NCI-H226 (cell line): ENCODE measurements at places on chromosomes 3 and 15.

DNA sequence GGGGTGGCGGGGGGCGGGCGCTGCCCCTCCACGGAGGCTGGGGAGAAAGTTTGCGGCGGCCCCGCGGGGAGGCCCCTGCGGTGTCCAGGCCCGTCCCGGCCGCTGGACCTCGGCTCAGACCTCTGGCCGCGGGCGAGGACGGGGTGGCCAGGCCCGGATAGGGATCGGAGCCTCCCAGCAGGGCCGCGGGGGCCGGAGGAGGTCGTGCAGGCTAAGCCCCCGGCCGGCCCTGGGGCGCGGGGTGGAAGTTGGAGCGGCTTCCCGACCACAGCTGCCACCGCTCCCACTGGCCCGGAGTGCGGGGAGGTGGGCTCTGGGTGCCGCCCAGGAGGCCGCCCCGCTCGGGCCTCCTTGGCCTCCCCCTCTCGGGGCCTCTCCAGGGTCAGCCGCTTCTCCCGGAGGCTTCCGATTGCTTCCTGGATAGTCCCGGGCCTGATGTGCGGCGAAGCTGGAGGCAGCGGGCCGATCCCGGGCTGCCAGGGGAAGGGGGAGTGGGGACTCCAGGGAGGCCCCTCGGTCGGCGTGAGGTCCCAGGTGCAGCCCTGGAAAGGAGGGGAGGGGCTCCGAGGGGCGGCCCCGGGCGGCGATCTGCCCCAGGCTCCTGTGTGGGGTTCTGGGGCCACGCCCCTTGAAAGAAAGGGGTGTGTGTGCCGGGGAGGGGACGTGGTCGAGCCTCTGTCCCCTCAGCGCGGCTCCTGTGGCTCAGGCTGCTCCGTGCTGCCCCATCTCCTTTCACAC is 907 bp downstream of the PLXNA1 start:
- DNase-seq, result no peak

- DNase-seq, result no peak
Measured at GRCh38 chr15:32991619-32992111, 202.8 kb downstream of the FMN1 start.

GRCh38 chr3:69304396-69304795 is 81.5 kb downstream of the FRMD4B start:
- no peak for DNase-seq

DNA sequence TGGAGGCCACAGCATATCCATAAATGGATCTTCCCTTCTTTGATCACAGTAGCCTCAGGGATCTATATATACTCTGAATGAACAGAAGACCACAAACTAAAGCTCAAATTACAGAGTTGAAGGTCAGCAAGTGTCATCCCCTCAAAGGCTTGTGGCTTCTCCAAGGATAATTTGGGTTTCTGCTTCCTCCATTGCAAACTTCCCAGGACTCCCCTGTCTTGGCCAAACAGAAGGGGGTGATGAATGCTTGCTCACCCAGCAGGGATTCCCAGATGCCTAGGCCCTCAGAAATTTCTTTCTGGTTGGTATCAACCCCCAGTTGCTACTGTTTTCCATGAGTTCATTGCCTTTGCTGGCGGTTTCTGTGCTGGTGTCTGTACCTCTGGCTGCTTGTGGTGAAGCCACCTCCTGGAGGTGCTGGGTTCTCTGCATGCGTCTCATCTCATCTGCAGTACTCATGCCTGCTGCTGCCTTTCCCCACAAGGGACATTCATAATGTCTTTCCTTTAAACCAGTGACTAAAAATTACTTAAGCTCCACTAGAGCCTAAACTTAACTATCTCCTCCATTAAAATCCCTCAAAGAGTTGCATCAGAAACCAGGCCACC is 17.7 kb downstream of the ENTPD3 start:
- no peak for DNase-seq

DNA sequence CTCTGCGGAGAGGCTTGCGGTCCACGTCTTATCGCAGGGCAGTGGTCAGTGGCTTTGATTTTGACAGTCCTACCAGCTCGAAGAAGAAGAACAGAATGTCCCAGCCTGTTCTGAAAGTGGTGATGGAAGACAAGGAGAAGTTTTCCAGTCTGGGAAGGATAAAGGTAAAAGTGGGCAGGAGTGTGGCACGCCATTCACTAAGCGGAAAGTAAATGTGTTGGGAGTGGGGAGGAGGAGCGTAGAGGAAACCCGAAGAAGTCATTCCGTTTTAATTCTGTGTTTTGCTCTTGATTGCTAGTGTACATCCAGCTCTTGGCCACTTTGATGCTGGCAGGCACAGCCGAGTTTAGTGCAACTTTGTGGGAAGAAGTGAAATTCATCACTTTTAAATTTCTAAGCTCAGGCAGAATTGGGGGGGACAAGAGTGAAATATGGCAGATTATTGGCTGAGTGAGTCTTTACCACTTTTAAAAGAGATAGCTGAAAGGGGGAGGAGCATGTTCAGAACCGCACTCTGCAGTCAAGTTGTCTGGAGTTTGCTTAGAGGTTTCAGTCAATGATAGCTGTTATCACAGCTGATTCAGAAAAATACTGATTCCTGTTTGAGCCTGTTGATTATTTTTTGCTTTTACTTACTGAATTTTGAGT is 1.8 kb downstream of the ARHGEF26 start:
- peak; percentile 78 for DNase-seq

GRCh38 chr15:70188286-70188685 is 90.6 kb upstream of the TLE3 start:
- no peak for DNase-seq

DNA sequence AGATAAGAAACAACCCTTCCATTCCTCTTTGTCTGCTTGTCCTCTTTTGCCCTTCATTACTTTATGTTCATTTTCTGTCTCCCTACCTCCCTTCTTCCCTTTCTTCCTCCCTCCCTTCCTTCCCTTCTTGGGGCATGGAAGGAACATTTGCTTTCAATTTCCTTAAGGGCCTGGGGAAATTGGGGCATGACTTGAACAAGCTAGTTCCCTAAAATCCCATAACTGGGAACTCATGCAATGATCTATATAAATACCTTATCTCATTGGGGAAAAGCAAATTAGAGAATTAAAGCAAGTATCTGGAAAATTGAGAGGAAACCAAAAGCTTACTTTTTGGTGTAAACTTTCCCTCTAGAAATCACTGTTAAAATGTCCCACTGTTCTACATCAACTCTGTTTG is 35.7 kb downstream of the BOC start:
- DNase-seq, result no peak

- peak; percentile 62 for DNase-seq
Measured at GRCh38 chr3:53715815-53716483, 130.3 kb downstream of the CHDH start.

DNA sequence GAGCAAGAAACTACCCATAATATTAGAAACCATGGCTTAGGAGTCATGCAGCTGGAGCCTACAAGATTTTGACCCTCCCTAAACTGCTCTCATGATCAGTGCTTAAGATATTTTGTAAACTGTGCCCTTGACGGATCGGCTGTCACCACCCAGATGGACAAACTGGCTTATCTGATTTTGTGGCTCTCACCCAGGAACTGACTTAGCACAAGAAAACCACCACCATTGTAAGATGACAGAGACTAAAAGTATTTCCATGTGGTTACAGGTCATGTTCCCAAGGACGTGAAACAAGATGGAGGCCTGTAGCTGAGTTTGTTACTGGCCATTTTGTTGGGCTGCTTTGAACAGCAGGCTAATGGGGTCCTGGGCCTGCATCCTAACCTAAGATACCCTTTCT is 940.9 kb downstream of the OTOL1 start:
- DNase-seq, result peak; percentile 2

DNA sequence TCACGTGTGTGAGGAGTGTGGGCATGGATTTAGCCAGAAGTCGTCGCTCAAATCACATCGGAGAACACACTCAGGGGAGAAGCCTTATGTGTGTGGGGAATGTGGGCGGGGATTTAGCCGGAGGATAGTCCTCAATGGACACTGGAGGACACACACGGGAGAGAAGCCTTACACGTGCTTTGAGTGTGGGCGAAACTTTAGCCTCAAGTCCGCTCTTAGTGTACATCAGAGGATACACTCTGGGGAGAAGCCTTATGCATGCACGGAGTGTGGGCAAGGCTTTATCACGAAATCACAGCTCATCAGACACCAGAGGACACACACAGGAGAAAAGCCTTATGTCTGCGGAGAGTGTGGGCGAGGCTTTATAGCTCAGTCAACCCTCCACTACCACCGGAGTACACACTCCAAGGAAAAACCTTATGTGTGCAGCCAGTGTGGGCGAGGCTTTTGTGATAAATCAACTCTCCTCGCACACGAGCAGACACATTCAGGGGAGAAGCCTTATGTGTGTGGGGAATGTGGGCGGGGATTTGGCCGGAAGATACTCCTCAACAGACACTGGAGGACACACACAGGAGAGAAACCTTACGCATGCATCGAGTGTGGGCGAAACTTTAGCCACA is 28.1 kb downstream of the ZNF589 start:
- DNase-seq, result no peak

DNA sequence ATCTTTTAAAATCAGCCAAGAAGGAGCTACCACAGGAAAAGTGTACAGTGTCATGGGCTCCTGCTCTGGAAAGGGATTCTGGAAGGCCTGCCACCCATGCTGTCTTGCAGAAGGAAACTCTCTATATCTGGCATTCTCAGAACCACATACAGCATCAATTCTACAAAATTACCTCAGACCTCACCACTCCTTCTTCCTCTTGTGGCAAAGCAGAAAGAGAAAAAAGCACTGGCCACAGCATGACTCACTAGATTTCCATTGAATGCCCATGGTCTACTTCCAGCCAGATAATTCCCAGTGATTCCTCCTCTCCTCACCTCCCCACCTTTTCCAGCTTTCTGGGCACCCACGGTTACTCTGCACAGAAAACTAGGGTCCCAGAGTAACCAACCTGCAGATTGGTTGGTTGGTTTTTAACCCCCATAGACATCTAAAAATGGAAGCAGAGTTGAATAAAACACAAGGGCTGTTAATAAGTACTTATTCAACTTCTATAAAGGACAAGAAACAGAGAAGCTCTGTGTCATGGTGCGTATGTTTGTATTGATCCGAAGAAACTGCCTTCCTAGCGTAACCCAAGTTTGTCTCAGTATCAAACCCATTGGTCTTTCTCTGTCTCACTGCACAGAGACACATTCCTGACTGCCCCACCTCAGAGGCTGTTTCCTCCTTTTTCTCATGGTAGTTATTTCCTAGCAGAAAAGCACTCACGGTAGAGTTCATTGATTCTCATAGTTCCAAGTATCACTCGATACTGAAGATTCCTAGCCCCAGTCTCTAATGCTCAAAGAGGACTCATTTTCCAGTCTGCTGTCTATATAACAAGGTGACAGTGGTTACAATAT is 67.7 kb downstream of the LDHAL6B start:
- peak; percentile 88 for DNase-seq

GRCh38 chr3:127803619-127804018 is 18.7 kb downstream of the MGLL start:
- peak; percentile 90 for DNase-seq

- DNase-seq, result no peak
Measured at GRCh38 chr3:129005526-129006303, 4.6 kb downstream of the EFCC1 start.

- no peak for DNase-seq
Measured at GRCh38 chr3:48928679-48929078, 10.0 kb downstream of the ARIH2 start.

- DNase-seq, result no peak
Measured at GRCh38 chr3:95341314-95341713, 1278.5 kb downstream of the NSUN3 start.

DNA sequence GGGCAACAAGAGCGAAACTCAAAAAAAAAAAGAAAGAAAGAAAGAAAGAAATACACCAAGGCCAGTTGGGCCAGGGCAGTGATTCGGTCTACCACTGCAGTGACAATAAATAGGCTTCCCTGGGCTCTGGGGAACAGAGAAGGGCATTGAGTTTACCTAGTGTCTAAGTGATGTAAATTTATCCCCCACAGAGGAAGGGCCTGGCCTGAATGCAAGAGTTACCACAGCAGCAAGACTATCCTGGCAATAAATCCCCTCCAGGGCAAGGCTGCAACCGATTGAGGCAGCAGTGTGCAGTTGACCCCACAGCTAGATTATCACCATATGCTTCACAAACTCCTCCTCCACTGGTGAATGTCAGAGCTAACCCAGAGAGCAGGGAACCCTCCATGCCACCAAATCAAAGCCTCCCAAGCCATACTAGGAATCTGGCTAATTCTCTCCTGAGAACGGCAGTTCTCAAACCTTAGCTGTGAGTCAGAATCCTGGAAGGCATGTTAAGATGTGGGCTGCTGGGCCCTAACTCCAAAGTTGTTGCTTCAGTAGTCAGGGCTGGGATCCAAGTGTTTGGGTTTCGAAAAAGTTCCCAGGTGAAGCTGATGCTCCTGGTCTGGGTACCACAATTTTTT is 64.3 kb upstream of the GATM start:
- DNase-seq, result peak; percentile 83

DNA sequence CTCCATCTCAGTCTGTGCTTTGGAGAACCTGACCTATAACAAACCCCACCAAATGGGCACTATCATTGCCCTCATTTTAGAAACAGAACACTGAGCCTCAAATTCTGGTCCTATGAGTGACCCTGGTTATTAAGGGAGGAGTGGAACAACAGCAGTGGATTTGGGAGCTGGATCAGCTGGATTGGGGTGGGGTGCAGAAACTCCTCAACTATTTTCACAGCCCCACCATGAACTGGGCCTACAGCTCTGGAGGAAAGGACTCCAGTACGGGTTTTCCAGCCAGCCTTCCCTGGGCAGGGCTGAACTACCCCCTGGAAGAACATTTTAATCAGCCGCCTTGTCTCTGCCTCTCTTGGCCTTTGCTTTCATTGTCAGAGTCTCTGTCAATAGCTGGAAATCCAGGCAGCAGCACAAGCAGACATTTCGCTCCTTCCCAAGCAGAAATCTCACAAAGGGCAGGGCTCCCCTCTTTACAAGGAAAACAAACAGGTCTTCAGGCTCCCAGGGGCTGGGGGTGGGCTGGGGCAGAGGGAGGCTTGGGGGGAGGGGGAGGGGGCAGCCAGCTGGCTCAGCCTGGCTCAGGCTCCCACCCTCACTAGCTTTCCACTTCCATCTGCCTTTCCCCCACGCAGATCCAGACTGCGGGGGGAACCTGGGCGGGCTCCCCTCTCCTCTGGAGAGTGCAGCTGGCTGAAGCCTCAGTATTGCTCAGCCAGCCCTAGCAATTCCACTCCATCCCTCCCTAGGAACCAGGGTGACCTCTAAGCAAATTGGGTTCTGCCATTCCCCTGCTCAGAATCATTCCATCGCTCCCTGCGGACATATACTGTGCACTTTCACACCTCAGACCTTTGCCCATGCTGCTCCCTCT is 13.7 kb upstream of the TLE3 start:
- peak; percentile 81 for DNase-seq

DNA sequence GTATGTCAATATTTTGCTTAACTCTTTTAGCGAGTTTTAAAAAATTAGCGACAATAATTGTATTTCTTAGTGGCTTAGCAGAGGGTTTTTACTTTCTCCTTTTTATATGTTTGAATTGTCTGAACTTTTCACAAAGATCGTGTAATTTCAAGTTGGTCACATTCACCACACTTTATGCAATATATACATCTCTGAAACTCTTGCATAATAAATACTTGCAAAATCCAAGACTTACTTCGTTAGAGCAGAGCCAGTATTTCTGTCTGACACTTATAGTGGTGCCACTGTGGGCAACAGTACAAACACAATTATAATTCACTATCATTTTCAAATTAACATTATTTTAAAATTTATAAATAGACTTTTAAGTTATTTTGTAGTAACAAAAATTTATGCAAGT is 62.0 kb downstream of the SUCNR1 start:
- no peak for DNase-seq

GRCh38 chr15:88623061-88623460 is 1.9 kb downstream of the AEN start:
- peak; percentile 89 for DNase-seq
